ENCODE measurements at places on chromosomes 2 and 18. TPM values are rescaled to one million over a fixed set of nuclear protein-coding genes. Genes with fewer than 3 reads are reported as not detected.
A peak's percentile ranks its signal among the peaks of the same experiment; 100 is the strongest.

The POU3F3 gene
- total RNA-seq: not detected

GRCh38 chr2:218664653-218665052, 5.2 kb downstream of the BCS1L start:
- H3K36me3 ChIP-seq: peaks cover 18% of the 10 kb centered on the region
- DNase-seq: no peak
- H3K27me3 ChIP-seq: no peaks in the 10 kb centered on the region
- H3K4me3 ChIP-seq: no peak overlapping the region
- no peak overlapping the region for H3K27ac ChIP-seq
- no peaks in the 10 kb centered on the region for H3K4me1 ChIP-seq

The CRYGD gene
- total RNA-seq: not detected

The BIN1 gene
- 95.6 TPM for total RNA-seq

The ATP6V1B1 gene
- 13.9 TPM for total RNA-seq

The RAB6D gene
- not detected for total RNA-seq

DNA sequence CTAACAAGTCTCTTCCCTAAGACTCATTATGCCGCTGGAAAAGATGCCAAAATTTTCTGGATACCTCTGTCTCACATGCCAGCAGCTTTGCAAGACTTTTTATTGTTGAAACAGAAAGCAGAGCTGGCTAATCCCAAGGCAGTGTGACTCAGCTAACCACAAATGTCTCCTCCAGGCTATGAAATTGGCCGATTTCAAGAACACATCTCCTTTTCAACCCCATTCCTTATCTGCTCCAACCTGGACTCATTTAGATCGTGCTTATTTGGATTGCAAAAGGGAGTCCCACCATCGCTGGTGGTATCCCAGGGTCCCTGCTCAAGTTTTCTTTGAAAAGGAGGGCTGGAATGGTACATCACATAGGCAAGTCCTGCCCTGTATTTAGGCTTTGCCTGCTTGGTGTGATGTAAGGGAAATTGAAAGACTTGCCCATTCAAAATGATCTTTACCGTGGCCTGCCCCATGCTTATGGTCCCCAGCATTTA, 26.3 kb downstream of the DHRS9 start:
- peak overlapping the region; percentile 37 for H3K4me3 ChIP-seq
- H3K4me1 ChIP-seq: peaks cover 55% of the 10 kb centered on the region
- H3K36me3 ChIP-seq: no peaks in the 10 kb centered on the region
- peak overlapping the region; percentile 55 for H3K27ac ChIP-seq
- H3K27me3 ChIP-seq: no peaks in the 10 kb centered on the region

The PDE1A gene
- 0.30 TPM for total RNA-seq

DNA sequence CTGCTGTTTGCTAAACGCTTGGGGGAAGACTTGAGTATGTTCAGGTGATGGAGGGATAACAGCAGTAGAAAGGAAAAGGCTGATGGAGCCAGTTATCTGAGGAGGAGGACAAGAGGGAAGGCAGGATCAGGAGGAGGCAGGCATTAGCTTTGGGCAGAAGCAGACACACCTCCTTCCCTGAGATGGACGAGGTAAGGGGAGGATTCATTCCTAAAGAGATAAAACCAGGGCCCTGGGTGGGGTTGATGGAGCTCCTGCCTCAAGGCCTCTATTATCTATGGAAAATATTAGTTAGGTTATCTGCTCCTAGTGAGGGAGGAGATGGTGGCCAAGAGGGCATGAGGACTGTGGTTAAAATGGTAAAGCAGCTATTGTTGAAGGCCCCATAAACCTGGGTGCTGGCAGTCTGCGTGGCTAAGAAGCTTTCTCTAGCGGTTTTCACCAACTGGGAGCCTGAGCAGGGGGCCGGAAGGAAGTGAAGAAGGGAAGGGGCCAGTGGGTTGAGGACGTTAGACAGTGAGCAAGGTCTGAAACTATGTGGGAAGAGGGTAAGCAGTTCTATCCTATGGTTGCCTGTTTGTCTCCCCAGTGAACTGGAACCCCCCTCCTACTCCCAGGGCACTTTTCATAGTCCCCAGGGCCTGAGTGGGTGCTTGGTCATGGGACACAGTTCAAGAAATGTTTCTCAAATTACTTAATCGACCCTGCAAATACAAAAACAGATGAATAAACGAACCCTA, 56.6 kb upstream of the HK2 start:
- no peaks in the 10 kb centered on the region for H3K27me3 ChIP-seq
- no peak overlapping the region for H3K4me3 ChIP-seq
- no peak overlapping the region for H3K27ac ChIP-seq
- DNase-seq: no peak
- no peaks in the 10 kb centered on the region for H3K36me3 ChIP-seq

- DNase-seq: no peak
- no peaks in the 10 kb centered on the region for H3K36me3 ChIP-seq
- H3K4me1 ChIP-seq: no peaks in the 10 kb centered on the region
- H3K27ac ChIP-seq: no peak overlapping the region
Observed at GRCh38 chr2:117127680-117128079, 686.8 kb upstream of the DDX18 start.

- H3K27me3 ChIP-seq: no peaks in the 10 kb centered on the region
- DNase-seq: no peak
- no peaks in the 10 kb centered on the region for H3K4me1 ChIP-seq
- no peaks in the 10 kb centered on the region for H3K36me3 ChIP-seq
- no peak overlapping the region for H3K27ac ChIP-seq
Observed at GRCh38 chr18:26519114-26519513, 29.2 kb downstream of the KCTD1 start.

DNA sequence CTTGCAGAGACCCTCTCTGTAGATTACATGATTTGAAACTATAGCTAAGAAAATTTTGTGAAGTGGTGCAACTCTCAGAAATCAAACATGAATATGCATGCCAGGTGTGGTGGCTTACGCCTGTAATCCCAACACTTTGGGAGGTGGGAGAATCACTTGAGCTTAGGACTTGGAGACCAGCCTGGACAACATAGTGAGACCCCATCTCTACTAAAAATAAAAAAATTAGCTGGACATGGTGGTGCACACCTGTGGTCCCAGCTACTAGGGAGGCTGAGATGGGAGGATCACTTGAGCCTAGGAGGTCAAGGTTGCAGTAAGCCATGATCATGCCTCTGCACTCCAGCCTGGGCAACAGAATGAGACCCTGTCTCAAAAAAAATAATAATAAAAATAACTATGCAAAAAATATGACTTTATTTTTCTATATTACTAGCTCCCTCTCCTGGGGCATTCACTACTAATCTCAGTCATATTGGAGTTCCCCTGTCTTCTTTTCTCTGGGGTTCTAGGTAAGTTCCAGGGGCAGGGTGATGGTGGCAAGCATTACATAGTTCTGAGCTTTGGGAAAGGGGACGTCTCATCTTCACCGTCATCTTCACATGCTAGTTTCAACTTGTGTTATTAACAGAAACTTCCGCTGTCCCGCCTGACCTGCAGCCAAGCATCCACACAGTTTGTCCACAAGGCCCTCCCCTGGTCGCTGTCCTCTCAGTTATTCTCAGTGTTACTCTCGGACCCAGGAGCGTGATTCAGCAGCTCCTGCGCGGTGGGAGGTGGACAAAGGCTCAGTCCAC, 96.8 kb upstream of the MBOAT2 start:
- no peaks in the 10 kb centered on the region for H3K27me3 ChIP-seq
- no peak overlapping the region for H3K27ac ChIP-seq
- H3K4me1 ChIP-seq: peaks cover 45% of the 10 kb centered on the region
- DNase-seq: no peak
- no peaks in the 10 kb centered on the region for H3K36me3 ChIP-seq
- H3K4me3 ChIP-seq: no peak overlapping the region

DNA sequence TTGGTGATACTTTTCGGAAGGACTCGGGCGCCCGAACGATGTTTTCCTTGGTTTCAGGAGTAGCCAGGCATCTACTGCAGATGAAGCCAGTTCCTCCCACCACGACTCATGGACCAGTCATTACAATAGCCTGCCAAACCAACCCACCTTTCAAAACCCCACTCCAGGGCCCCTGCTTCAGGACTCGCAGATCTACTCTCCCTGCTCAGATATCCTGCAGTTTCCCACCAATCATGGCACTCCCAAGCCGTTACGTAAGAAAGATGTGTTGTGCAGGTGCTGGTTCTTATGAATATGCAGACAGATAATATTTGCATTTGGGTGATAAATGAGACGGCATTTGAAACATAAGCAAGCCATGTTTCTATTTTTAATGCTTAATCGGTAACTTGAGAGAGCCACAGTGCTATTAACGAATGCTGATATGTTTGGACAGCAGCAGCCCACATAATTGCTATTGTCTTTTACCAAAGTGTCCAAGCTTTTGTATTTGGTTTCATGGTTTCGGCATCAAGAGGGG, 3.5 kb upstream of the CYS1 start:
- H3K4me3 ChIP-seq: no peak overlapping the region
- DNase-seq: no peak
- H3K36me3 ChIP-seq: no peaks in the 10 kb centered on the region

The CFC1 gene
- total RNA-seq: not detected

The ANO7 gene
- 6.5 TPM for total RNA-seq

DNA sequence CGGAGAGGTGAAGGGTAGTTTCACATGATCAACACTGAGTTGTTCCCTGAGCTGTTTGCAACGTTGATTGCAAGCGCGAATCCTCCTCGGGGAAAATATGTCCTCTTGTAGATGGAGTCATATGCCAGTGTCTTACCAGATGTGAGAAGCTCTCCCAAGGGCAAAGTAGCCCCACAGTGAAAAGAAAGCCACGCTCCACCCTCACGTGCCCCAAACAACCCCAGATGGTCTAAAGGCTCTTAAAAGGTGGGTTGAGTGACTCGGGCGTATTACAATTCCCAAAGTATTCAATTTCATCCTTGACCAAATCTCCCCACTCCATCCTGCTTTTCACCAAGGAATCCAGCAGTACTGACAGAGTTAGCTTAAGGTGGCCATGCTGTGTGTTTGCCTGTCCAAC, 332.1 kb upstream of the SOX11 start:
- no peak overlapping the region for H3K4me3 ChIP-seq
- H3K36me3 ChIP-seq: no peaks in the 10 kb centered on the region
- H3K4me1 ChIP-seq: no peaks in the 10 kb centered on the region
- peaks cover 16% of the 10 kb centered on the region for H3K27me3 ChIP-seq
- H3K27ac ChIP-seq: no peak overlapping the region

- H3K4me3 ChIP-seq: no peak overlapping the region
- H3K27me3 ChIP-seq: no peaks in the 10 kb centered on the region
- no peaks in the 10 kb centered on the region for H3K4me1 ChIP-seq
- no peak for DNase-seq
- no peaks in the 10 kb centered on the region for H3K36me3 ChIP-seq
- H3K27ac ChIP-seq: no peak overlapping the region
Observed at GRCh38 chr18:50315100-50315871, 27.8 kb upstream of the CXXC1 start.

DNA sequence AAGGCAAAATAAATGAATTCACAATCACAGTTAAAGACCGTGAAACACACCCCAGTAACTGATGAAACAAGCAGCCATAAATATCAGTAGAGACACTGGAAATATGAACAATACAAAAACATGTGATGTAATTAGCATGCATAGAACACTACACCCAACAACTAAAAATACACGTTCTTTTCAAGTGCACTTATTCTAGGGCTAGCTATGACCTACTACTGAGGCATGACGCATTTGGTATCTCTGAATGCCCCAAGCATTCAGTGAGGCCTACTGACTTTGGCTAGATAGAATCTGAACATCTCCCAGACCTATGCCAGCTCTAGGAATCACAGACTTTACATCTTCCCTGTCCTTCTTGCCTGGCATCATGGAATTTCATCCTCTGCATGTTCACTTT, 450.0 kb upstream of the ID2 start:
- no peak for DNase-seq
- H3K27me3 ChIP-seq: peaks cover 13% of the 10 kb centered on the region
- no peaks in the 10 kb centered on the region for H3K4me1 ChIP-seq
- H3K4me3 ChIP-seq: no peak overlapping the region

GRCh38 chr2:198231562-198231961, 427.2 kb downstream of the PLCL1 start:
- no peak overlapping the region for H3K27ac ChIP-seq
- no peak overlapping the region for H3K4me3 ChIP-seq
- DNase-seq: no peak
- H3K27me3 ChIP-seq: no peaks in the 10 kb centered on the region
- H3K4me1 ChIP-seq: no peaks in the 10 kb centered on the region

DNA sequence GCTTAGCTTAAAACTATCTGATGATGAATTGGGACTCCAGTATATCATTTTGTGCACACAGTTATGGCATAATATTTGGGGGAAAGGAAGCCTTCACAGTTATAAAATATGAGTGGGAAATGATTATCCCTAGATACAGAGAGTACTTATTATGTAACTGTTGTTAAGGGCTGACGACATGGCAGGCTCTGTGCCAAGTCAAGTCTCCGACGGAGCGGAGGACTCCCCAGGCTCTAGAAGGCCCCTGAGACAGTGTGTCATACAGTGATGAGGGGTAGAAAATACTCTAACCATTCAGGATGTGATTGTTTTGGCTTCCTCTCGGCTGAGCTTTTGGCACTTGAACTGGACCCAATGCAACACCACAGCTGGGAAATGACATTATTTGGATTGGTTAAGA, 211.8 kb downstream of the SLC8A1 start:
- no peak overlapping the region for H3K27ac ChIP-seq
- no peak overlapping the region for H3K4me3 ChIP-seq
- DNase-seq: no peak
- no peaks in the 10 kb centered on the region for H3K36me3 ChIP-seq

DNA sequence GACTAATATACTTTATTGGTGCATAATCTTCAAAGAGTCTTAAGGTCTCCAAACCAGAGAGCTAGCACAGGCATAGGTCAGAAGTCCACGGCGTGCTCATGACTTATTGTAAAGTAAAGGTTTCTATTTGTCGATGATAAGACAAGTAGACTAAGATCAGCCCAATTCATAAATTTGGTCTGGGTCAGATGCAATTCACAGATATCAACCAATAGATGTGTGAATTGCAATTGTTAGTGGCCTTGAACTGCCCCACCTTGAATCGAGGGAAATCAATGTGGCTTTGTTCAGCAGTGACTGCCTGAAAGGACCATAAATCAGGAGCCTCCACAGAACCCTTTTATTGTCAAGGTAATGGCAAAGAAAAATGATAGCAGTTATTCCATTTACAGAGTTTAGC, 39.1 kb upstream of the CPS1 start:
- no peaks in the 10 kb centered on the region for H3K4me1 ChIP-seq
- no peak overlapping the region for H3K4me3 ChIP-seq
- no peaks in the 10 kb centered on the region for H3K36me3 ChIP-seq
- H3K27ac ChIP-seq: no peak overlapping the region

DNA sequence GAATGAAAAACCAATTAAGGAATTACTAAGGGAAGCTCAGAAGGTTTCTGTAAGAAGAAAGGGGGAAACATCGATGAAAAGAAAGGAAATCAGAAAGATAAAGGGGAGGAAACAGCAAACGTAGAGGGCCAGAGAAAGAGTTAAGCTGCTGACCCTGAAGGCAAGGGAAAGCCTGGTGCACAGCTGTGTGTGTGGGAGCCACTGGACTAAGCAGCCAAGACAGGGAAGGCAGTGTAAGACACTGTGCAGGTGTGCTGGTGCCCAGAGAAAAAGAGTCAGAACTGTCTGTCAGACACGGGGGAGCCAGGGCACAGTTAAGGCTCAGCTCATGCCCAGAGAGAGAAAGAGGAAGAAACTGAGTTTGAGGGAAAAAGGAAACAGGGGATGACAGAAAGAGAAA, 104.0 kb downstream of the HIBCH start:
- H3K4me3 ChIP-seq: no peak overlapping the region
- no peaks in the 10 kb centered on the region for H3K4me1 ChIP-seq
- H3K36me3 ChIP-seq: no peaks in the 10 kb centered on the region
- H3K27ac ChIP-seq: no peak overlapping the region

The YIPF4 gene
- total RNA-seq: 40.9 TPM

GRCh38 chr18:66136039-66136438, 385.2 kb downstream of the CDH7 start:
- H3K4me1 ChIP-seq: no peaks in the 10 kb centered on the region
- no peaks in the 10 kb centered on the region for H3K36me3 ChIP-seq
- no peaks in the 10 kb centered on the region for H3K27me3 ChIP-seq
- H3K27ac ChIP-seq: no peak overlapping the region
- no peak for DNase-seq

Data from PC-9 (cell line).